ENCODE measurements at places on chromosomes 2 and 18.
A peak's percentile ranks its signal among the peaks of the same experiment; 100 is the strongest.

- peak; percentile 58 for DNase-seq
These were observed 20.6 kb upstream of the NDUFV2 start for GRCh38 chr18:9081940-9082339.

DNA sequence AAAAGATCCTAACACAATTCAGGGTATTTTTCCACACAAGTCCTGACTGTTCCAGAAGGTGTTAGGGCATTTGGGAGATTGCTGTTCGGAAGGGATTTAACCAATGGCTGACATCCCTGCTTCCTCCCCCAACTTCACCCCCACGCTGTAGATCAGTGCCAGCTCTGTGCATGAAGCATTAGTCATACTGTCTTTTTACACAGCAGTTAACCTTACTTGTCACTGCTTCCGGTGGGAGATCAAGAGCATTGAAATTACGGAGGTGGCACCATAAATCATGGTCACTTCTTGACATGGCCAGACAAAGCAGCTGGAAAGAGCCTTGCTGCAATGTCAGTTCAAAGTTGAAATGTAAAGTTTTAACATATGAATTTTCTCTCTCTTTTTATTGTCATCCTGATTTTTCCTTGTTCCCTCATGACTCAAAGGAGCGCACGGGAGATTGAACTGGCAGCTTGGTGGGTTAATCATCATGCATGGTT, 70.2 kb downstream of the HRH4 start:
- DNase-seq = peak; percentile 2

DNA sequence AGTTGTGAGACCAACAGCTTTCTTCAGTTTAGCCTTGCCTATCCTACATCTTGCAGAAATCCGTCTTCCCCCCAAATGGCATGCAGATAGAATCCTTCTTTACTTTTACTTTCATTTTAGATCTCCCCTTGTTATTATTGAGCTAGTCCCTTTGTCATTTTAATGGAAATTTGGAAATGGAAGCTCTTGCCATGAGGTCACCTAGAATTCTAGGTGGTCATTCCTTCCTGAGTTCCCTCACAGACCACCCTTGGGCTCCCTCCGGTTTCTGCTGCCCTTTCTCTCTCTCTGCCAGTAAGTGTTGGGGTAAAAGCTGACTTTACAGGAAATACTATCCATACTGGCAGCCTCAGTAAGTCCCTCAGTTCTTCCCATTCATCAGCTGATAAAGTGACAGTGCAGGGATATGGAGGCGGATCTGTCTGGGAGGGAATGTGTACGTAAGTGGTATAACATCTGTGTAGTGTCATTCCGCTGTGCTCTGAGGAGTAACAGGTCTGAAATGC, 30.2 kb downstream of the ARHGAP25 start:
- no peak for DNase-seq

DNA sequence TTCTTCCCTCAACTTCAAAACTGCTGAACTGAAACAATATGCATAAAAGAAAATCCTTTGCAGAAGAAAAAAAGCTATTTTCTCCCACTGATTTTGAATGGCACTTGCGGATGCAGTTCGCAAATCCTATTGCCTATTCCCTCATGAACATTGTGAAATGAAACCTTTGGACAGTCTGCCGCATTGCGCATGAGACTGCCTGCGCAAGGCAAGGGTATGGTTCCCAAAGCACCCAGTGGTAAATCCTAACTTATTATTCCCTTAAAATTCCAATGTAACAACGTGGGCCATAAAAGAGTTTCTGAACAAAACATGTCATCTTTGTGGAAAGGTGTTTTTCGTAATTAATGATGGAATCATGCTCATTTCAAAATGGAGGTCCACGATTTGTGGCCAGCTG, 8.4 kb downstream of the HOXD8 start:
- no peak for DNase-seq

- no peak for DNase-seq
These were observed 113.0 kb upstream of the TPO start for GRCh38 chr2:1300284-1300683.

GRCh38 chr18:67300498-67300897, 216.0 kb downstream of the DSEL start:
- peak; percentile 12 for DNase-seq

DNA sequence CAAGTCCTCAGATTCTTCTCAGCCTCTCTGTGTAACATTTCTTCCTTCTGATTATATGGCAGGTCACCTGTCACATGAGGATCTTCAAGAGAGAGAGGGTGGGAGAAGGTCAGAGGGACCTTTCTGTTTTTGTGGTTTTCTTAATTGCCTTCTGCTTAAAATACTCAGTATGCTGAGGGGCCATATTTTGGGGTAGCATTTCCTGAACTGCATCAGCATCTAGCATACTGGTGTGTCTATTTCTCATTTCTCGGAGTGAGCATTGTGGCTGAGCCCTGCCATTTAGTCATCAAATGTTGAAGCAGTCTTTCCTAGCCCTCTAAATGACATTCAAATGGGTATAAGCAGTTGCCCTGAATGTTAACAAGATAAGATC, 162.7 kb downstream of the MYO3B start:
- DNase-seq = no peak
